ENCODE measurements at places on chromosomes 1 and 21.

GRCh38 chr1:231691618-231692259 is 65.1 kb downstream of the DISC1 start:
- DNase-seq = no peak

DNA sequence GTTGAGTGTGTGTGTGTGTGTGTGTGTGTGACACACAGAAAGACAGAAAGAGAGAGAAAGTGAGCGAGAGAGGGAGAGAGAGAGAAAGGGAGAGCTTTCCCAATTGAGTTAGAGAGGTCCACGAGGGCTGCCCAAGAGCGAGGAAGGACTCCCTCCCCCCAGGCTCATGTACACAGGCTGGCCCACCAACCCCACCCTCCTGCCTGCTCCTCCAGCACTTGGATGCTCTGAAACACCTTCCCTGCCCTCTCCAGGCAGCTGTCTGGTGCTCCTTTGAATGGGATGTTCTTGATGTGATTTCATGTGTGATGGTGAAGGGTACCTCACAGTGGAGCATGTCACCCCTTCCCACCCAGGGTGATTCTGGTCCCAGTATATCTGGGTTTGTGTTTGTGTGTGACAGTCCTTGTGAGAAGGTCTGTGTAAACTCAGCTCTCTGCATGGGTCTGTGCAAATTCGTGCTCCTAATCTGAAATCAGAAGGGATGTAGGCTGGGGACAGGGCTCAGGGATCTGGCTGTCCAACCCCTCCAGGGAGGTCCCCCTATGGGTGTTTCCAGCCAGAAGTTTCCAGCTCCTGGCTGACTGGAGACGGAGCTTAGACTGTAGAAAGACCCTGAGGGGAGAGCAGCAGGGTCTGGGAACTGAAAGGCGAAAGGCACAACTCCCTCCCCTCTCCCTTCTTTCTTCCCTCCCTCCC is 6.8 kb upstream of the PEAR1 start:
- DNase-seq = no peak

DNA sequence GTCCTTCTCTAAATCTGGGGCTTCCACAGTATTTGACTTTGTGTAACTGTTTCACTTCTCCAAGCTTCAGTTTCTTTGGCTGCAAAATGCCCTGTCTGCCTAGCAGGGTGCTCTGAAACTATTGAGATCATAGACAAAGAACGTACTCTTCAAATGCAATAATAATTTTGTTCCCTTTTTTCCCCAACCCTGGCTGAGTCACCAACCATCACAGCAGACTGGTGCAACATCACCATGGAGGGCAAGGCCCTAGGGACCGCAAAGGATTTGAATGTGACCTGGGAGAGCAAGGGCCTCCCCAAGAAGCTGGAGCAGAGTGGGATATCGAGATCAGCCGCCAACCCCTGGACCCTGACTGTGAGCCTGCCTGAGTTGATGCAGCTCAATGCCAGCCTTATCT is 115.0 kb downstream of the FCRL5 start:
- no peak for DNase-seq

GRCh38 chr1:2438038-2438437 is 25.7 kb upstream of the PEX10 start:
- DNase-seq = peak; percentile 7

- no peak for DNase-seq
Measured at GRCh38 chr21:23804866-23805265, 1802.4 kb downstream of the MRPL39 start.

DNA sequence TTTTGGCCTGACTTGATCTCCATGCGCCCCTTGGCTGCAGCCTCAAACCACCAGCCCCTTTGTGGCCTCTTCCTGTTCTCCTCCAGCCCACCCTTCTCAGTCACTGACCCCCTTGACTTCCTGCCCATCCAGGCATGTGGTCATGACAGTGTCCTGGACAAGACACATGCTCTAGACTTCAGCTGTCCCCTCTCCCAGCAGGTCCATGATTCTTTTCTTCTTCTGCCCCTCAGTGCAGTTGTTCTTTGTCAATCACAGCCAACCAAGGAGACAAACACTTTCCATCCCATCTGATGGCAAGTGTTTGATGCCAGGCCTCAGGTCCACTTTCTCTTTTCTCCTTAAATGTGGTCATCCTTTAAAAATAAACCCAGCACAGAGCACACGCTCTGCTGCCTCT is 49.7 kb downstream of the SYT6 start:
- DNase-seq = no peak

DNA sequence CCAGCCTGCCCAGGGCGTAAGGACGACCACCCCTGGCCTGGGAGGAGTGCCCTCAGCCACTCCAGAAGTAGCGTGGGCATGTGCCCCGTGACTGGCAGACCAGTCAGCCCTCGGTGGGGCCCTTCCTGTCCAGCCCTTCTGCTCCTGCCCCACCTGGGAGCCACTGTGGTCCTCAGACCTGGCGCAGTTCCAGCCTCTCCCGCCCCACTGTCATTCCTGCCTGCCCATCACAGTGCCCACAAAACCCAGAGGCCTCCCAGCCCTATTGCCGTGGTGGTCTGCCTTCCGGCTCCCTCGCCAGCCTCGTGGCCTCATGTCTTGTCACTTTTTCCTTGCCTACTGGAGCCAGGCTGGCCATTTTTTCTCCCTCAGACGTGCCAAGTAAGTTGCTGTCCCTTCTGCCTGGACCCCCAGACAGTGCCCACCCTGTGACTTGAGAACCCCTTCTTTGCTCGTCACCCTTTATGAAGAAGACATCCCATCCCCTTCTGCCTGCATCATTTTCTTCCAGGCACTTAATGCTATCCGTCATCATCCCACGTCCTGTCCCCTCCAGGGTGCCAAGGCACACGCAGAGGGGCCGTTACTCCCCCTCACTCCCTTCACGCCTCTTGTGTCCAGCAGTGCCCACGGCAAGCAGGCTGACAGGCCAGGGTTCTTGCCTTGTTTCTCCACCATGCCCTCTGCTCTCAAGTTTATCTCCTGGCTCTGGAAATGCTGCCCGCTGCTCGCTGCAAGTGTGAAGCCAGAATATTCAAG is 122.6 kb downstream of the CAMTA1 start:
- DNase-seq = no peak

- no peak for DNase-seq
Measured at GRCh38 chr21:34796518-34797200, 127.9 kb downstream of the CLIC6 start.

DNA sequence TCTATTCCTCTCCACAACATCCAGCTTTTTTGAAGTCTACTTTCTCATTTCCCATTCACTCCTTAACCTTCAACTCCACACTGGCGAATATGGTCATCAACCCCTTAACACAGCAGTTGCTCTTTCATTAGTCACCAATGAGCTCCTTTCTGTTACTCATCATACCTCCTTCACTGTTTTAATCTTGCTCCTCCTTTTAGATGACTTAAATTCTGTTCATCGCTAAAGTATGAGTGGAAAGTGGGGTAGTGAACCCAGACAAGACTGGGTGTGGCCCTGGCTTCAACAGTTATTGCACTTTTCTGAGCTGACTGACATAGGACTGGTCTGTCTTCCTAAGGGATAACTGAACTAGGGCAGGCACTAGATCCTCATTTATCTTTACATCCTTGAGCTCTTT is 51.3 kb downstream of the AKT3 start:
- DNase-seq = no peak

DNA sequence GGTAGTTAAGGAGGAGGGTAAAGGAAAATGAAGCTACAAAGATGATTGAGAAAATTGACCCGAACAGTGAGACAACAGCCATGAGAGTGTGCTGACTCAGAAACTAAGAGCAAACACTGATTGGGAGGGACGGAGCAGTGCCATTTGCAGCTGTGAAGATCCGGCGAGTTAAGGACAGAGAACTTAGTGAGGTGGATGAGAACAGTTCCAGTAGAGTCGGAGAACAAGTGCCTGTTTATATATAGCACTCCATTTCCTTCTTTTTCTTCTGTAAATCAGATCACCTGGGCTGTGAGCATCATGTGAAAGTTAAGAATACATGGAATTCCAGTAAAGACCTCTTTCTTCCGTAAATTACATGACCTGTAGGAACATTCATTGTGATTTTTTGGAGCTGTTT is 145.7 kb downstream of the KCNK2 start:
- no peak for DNase-seq

DNA sequence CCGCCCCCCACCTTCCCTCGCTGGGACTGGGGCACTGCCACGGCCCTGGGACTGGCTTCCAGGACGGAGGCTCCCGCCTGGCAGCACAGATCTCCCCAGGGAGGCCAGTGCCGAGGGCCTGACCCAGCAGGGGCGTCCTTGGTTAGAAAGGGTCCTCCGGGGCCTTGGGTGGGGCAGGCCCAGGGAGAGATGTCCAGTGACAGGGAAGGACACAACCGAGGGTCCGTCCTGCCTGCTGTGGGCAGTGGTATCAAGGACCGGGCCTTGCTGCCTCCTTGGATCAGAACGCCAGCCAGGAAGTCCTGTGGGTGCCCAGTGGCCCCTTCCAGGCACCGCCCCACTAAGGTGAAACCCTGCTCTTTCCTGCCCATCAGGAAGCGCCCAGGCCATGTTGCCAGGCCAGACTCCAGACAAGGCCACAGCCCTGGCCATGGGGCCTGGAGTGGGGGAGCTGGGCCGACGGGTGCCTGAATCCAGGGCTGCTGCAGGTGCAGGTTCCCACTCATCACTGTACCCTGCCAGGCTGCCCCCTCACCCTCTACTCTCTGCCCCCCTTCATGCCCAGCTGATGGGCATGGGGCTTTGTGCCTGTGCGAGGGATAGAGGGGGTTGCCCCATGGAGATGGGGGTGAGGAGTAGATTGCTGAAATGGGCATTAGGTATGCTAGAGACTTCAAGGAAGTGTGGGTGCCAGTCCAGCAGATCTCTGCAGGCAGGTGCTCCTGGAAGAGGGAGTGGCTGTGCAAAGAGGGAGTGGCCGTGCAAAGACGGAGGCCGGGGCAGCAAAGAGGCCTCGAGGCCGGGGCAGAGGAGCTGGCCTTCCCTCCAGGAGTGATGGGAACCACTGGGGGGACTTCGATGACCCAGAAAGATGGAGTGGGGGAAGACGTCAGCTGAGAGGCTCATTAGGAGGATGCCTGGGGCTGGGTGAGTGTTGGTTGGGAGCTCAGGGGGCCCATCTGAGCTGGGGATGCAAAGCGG is 2.2 kb upstream of the PRKCZ start:
- no peak for DNase-seq

- DNase-seq = no peak
Measured at GRCh38 chr1:25866288-25866687, 7.0 kb upstream of the AUNIP start.

GRCh38 chr1:224519874-224520273 is 85.3 kb upstream of the WDR26 start:
- no peak for DNase-seq

GRCh38 chr1:15916916-15917315 is 59.0 kb downstream of the ZBTB17 start:
- DNase-seq = no peak

DNA sequence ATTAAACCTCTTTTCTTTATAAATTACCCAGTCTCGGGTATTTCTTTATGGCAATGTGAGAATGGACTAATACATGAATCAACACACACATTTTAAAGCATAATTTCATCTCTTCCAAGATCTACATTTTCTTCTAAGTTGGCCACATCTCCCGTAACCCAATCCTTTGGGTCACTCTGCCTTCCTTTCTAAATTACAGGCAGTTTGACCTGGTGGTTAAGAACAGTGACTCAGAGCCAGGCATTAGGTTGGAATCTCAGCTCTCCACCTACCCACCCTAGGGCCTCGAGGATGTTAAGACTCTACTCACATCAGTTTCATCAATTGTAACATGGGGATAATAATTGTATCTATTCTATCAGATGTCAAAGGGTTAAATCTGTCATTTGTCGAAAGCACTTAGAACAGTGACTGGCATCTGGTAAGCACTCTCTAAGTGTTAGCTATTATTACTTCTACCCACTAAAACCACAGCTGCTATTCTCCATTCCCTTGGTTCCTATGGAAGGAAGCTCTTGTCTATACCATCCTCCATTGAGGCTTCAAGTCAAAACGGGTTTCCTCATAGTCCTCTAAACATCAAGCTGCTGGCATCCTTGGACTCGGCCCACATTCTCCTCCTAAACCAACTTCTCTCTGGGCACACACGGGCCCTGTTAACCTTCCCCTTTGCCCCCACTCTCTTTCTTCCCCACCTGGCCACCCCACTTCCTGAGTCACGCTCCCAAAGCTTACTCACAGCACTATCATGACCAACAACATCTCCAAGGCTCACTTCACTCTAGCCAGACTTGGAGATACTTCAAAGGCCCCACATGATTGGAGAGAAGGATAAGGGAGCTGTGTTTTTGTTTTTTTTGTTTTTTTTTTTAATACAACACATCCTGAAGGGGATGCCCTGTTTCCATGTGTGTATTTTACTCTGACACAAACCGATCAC is 116.9 kb downstream of the TGFBR3 start:
- DNase-seq = no peak

- DNase-seq = no peak
Measured at GRCh38 chr1:6800745-6801144, 15.5 kb downstream of the CAMTA1 start.

GRCh38 chr1:19197845-19198244 is 12.2 kb downstream of the UBR4 start:
- no peak for DNase-seq

DNA sequence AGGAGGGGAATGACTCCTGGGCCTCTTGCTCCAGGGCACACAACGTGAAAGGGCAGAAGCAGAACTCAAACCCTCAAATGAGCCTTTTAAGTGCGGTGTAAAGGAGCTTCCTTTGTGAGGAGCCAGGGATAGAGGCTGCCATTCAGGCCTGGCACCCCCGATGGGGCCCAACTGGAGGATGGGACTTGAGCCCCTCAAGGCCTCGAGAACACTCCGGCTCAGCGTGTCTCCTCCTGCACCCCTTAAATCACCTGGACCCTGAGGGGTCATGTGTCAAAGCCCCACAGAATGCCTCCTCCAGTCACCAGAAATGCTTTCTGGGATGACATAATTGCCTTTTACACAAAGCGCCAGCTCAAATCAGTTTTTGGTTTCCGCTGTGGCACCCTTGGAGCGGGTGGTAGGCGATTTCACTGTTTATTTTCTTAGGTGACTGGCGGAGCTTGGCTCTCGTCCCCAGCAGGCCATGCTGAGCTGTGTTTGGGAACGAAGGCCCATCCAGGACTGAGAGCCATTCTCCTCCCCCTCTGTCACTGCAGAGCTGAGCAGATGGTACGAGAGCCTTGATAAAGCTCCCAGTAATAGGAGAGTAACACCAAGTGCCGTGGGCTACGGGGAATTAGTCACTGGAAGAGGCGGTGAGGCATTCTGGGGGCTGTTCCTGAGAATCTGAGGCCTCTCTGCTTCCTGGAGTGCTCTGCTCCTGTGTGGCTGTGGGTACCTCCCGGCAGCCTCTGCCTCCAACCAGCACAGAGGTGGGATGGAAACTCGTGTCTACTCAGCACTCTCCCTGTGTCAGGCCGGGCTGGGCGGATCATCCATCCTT is 163.0 kb downstream of the GRIK3 start:
- DNase-seq = no peak

DNA sequence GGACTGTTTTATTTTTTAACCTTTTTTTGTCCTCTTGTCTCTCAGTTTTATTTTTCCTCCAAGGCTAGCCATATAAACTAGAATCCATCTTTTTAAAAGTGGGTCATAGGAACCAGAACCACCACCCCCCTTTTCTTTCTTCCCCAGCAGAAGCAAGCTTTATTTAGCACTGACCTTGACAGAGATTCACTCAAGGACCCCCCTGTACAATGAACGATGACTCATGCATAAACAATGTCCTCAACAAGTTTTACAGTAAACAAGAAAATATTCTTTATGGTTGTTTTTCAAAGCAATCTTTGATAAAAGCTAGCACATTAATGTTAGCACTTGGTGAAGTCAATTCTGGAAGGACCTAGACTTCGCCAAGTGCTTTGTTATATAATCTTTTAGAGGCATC is 14.1 kb downstream of the PKN2 start:
- no peak for DNase-seq

Measured in NCI-H1105 treated with DMSO at 0.1 percent for 48 hours (cell line).